ENCODE measurements at places on chromosomes 3 and 15. TPM values are rescaled to one million over a fixed set of nuclear protein-coding genes. Genes with fewer than 3 reads are reported as not detected.

Gene CCR2
- polyA plus RNA-seq, result not detected

Gene RFTN1
- polyA plus RNA-seq, result 8.5 TPM

Gene ZNF662
- polyA plus RNA-seq, result 6.5 TPM

Gene FEZF2
- polyA plus RNA-seq, result not detected

Gene CPN2
- not detected for polyA plus RNA-seq

Gene RLBP1
- not detected for polyA plus RNA-seq

Gene WDR93
- polyA plus RNA-seq, result 0.39 TPM

Gene ERICH6
- polyA plus RNA-seq, result not detected

Gene LCTL
- polyA plus RNA-seq, result not detected

Gene C3orf80
- polyA plus RNA-seq, result 11.7 TPM

Gene GCSAM
- polyA plus RNA-seq, result not detected

Gene THAP10
- polyA plus RNA-seq, result 16.7 TPM

Gene PSTPIP1
- polyA plus RNA-seq, result not detected

Gene SI
- polyA plus RNA-seq, result not detected

Gene GOLGA6L4
- 3.4 TPM for polyA plus RNA-seq

Gene EPHA6
- 2.6 TPM for polyA plus RNA-seq

Gene CKMT1B
- 92.8 TPM for polyA plus RNA-seq

Gene CNTN6
- polyA plus RNA-seq, result 47.8 TPM

Gene GOLGA8M
- polyA plus RNA-seq, result not detected

Gene PPARG
- not detected for polyA plus RNA-seq

Gene ADAMTS9
- not detected for polyA plus RNA-seq

Gene IL17RC
- not detected for polyA plus RNA-seq

Gene PLIN1
- 2.3 TPM for polyA plus RNA-seq

Gene MAP3K13
- 107 TPM for polyA plus RNA-seq

Gene CHSY1
- 3.3 TPM for polyA plus RNA-seq

Gene HHLA2
- 0.90 TPM for polyA plus RNA-seq

Gene ZNF80
- 0.31 TPM for polyA plus RNA-seq

Gene TNFSF10
- not detected for polyA plus RNA-seq

Gene FBXW12
- not detected for polyA plus RNA-seq

Gene EXOSC7
- polyA plus RNA-seq, result 67.2 TPM

Gene SERPINI2
- polyA plus RNA-seq, result 5.8 TPM

Gene RNU6-1
- polyA plus RNA-seq, result not detected

Gene GXYLT2
- 0.42 TPM for polyA plus RNA-seq

Gene AADAC
- not detected for polyA plus RNA-seq

Gene SEMA5B
- polyA plus RNA-seq, result 0.42 TPM

Gene ECT2
- polyA plus RNA-seq, result 22.4 TPM

Gene TGM4
- polyA plus RNA-seq, result not detected

Gene CFAP161
- not detected for polyA plus RNA-seq

Gene COLQ
- not detected for polyA plus RNA-seq

Gene SNX22
- polyA plus RNA-seq, result 1.1 TPM

Gene GOLGA8H
- polyA plus RNA-seq, result not detected

Gene PPM1L
- polyA plus RNA-seq, result 20.3 TPM

Gene ARHGEF26
- 6.3 TPM for polyA plus RNA-seq

Gene KBTBD8
- polyA plus RNA-seq, result 12.0 TPM

Gene SLC28A1
- not detected for polyA plus RNA-seq

Gene PLCH1
- polyA plus RNA-seq, result 2.3 TPM

Gene THPO
- not detected for polyA plus RNA-seq

Gene CNOT10
- 7.8 TPM for polyA plus RNA-seq

Gene FMN1
- polyA plus RNA-seq, result 0.91 TPM

Gene FETUB
- not detected for polyA plus RNA-seq

Gene CCDC50
- 18.0 TPM for polyA plus RNA-seq

Gene BFSP2
- polyA plus RNA-seq, result not detected

Gene SERP1
- 129 TPM for polyA plus RNA-seq

Gene KNL1
- not detected for polyA plus RNA-seq
